ENCODE measurements at places on chromosomes 6 and 20. TPM values are rescaled to one million over a fixed set of nuclear protein-coding genes. Genes with fewer than 3 reads are reported as not detected.

The ECT2L gene
- polyA plus RNA-seq = not detected

DNA sequence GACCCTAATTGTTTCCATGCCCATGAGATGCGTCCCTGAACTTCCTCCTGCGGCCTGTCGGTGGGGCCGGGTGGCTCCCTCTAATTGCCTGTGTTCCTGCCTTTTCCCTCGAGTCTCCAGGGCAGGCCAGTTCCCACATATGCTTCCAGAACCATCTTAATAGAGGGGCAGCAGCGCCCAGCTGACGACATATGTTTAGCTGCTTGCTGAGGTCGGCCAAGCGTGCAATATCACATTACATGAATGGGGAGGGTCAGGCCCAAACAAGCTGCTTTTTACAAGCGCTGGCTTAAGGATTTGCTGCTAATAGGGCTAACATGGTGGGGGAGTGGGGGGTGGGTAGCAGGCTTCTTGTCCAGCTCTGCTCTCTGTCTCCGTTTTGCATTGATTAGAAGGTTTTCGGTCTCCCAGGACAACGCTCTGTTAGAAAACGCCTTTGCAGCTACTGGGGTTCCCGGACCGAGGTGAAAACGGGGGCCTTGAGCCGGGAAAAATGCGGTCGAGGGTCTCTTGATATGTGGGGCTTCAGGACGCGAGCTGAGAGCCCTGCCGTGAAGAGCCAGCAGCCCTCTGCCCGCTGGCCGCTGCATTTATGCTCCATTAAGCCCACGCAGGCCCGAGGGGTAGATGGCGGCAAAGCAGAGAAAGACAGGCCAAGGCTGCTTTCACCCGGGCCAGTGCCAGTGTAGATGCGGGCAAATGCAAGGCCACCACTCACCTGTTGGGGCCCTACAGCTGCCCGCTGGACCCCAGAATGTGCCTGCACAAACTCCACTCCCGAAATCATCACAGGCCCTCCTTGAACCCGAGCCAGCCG lies 308.5 kb downstream of the BMP7 start:
- no peak for DNase-seq
- H3K36me3 ChIP-seq = no peaks in the 10 kb centered on the region
- peaks cover 46% of the 10 kb centered on the region for H3K27me3 ChIP-seq
- no peak overlapping the region for H3K4me3 ChIP-seq
- H3K27ac ChIP-seq = no peak overlapping the region
- no peaks in the 10 kb centered on the region for H3K4me1 ChIP-seq

- H3K27me3 ChIP-seq = no peaks in the 10 kb centered on the region
- peaks cover 46% of the 10 kb centered on the region for H3K36me3 ChIP-seq
- no peak overlapping the region for H3K27ac ChIP-seq
Measured at GRCh38 chr6:162090734-162091133, 636.8 kb downstream of the PRKN start.

The PAX1 gene
- polyA plus RNA-seq = not detected

DNA sequence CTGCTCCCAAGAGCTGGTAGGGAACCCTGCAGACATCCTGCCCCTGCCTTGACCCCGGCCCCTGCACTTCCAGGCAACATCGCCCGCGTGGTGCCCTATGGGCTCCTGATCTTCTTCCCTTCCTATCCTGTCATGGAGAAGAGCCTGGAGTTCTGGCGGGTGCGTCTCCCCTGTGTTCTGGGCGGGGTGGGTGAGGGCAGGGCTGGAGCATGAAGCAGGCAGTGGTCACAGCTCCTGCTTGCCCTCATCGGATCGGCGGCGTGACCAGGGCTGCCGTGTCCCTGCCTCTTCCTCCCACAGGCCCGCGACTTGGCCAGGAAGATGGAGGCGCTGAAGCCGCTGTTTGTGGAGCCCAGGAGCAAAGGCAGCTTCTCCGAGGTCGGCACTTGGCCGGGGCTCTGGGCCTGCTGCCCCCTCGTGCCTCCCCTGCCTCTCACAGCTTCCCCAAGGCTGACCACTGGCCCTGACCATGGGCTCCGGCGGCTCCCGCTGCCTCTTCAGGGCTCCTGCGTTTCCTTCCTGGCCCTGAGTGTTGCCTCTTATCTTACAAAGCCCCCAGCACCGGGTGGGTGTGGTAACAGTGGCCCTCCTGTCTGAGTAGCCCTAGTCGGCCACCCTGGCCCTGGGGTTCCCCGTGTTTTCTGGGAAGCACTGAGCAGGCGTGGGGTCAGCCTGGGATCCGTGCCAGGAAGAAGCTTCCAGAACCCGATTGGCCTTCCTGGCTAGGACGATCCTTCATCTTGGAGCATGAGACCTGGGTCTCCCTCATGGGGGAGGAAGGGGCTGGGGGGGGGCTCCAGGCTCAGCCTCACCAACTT lies 8.0 kb upstream of the TNFRSF6B start:
- no peaks in the 10 kb centered on the region for H3K36me3 ChIP-seq
- H3K27ac ChIP-seq = no peak overlapping the region
- DNase-seq = no peak
- no peak overlapping the region for H3K4me3 ChIP-seq
- H3K4me1 ChIP-seq = no peaks in the 10 kb centered on the region
- H3K27me3 ChIP-seq = no peaks in the 10 kb centered on the region

DNA sequence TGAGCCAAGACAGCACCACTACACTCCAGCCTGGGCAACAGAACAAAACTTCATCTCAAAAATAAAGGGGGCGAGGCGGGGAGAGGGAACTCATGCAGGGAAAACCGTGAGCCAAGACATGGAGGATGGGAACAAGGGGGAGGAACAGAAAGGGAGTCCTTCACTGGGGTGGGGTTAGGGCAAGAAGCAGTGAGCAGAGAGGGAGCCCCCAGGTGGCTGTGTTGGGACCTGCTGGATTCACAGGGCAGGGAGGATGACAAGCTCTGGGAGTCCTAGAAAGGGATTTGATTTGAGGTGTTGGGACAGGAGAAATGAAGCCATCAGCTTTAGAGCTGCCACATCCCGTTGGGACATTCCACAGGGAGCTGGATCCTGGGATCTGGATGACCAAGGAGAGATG lies 90.6 kb upstream of the TOP1 start:
- no peaks in the 10 kb centered on the region for H3K36me3 ChIP-seq
- H3K27ac ChIP-seq = peak overlapping the region; percentile 60
- no peaks in the 10 kb centered on the region for H3K4me1 ChIP-seq
- no peak for DNase-seq
- H3K27me3 ChIP-seq = peaks cover 1% of the 10 kb centered on the region

DNA sequence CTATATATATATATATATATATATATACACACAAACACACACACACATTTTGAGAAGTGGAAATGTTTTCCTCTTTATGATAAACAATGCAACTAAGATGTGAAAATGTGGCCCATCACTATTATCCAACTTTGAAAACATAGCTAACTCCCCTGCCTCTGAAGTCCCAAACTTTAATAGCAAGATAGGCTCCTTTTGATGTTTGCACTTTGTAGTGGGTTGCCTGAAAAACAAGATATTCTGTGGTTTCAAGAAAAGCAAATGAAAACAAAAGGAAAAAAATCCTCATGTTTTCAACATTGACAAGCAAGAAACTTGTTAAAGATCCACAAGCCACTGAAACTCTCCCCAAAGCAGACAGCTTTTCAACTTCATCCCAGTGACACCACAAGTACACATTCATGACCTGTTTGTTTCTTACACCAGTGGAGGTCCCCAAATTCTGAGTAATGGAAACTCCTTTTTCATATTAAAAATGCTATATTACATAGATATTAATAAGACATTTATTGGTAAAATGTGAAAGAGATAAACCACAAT lies 90.0 kb downstream of the IPCEF1 start:
- no peaks in the 10 kb centered on the region for H3K27me3 ChIP-seq
- H3K27ac ChIP-seq = peak overlapping the region; percentile 82
- peaks cover 38% of the 10 kb centered on the region for H3K4me1 ChIP-seq
- no peak overlapping the region for H3K4me3 ChIP-seq
- DNase-seq = no peak

The CALHM5 gene
- not detected for polyA plus RNA-seq

GRCh38 chr20:48919882-48920526 lies 1.5 kb upstream of the ARFGEF2 start:
- no peaks in the 10 kb centered on the region for H3K36me3 ChIP-seq
- no peak for DNase-seq
- peaks cover 28% of the 10 kb centered on the region for H3K4me1 ChIP-seq
- peak overlapping the region; percentile 99 for H3K27ac ChIP-seq

The HSD17B8 gene
- polyA plus RNA-seq = 75.0 TPM

The LAMA4 gene
- not detected for polyA plus RNA-seq

GRCh38 chr6:13375360-13375878 lies 47.1 kb upstream of the TBC1D7 start:
- H3K4me1 ChIP-seq = no peaks in the 10 kb centered on the region
- H3K4me3 ChIP-seq = no peak overlapping the region
- no peak overlapping the region for H3K27ac ChIP-seq
- no peak for DNase-seq
- H3K36me3 ChIP-seq = no peaks in the 10 kb centered on the region
- no peaks in the 10 kb centered on the region for H3K27me3 ChIP-seq

The SCRT2 gene
- polyA plus RNA-seq = not detected

The BCL2L1 gene
- 8.2 TPM for polyA plus RNA-seq

GRCh38 chr6:31203345-31203979 lies 33.0 kb upstream of the POU5F1 start:
- DNase-seq = peak; percentile 41
- peaks cover 67% of the 10 kb centered on the region for H3K4me1 ChIP-seq
- H3K36me3 ChIP-seq = no peaks in the 10 kb centered on the region
- peak overlapping the region; percentile 88 for H3K27ac ChIP-seq
- H3K27me3 ChIP-seq = peaks cover 1% of the 10 kb centered on the region

- no peak for DNase-seq
- H3K4me3 ChIP-seq = no peak overlapping the region
- no peak overlapping the region for H3K27ac ChIP-seq
- H3K27me3 ChIP-seq = no peaks in the 10 kb centered on the region
- H3K4me1 ChIP-seq = peaks cover 29% of the 10 kb centered on the region
Measured at GRCh38 chr6:26465776-26466175, 8.0 kb downstream of the BTN2A1 start.

- no peaks in the 10 kb centered on the region for H3K4me1 ChIP-seq
- H3K27me3 ChIP-seq = no peaks in the 10 kb centered on the region
- no peaks in the 10 kb centered on the region for H3K36me3 ChIP-seq
- H3K27ac ChIP-seq = no peak overlapping the region
- no peak overlapping the region for H3K4me3 ChIP-seq
Measured at GRCh38 chr6:11947063-11947462, 65.0 kb upstream of the HIVEP1 start.

GRCh38 chr6:46491201-46491627 lies at the start of gene RCAN2:
Gene RCAN2, minus strand, starts transcription at chr6:46491449.
- peaks cover 90% of the 10 kb centered on the region for H3K27me3 ChIP-seq
- peak within 1 kb of the TSS; percentile 64 for H3K4me3 ChIP-seq
- H3K27ac ChIP-seq = no peak within 1 kb of the TSS

DNA sequence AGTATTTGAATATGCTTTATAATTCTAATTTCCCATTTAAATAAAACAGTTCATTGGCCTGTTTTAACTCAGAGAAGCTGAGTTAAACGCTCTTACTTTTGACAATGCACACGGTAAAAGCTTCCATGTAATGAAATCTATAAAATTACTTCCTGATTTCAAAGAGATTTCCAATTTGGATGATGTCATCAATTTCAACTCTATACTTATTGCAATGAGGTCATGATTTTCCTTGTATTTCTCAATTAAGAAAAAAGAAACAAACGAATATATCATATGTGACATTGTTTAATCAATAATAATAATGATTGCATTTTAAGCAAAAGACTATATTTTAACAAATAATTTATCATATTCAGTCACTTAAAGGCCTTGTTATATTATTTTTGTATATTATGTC lies 926.1 kb upstream of the MANEA start:
- no peak overlapping the region for H3K4me3 ChIP-seq
- no peaks in the 10 kb centered on the region for H3K27me3 ChIP-seq
- H3K36me3 ChIP-seq = no peaks in the 10 kb centered on the region
- DNase-seq = no peak
- no peak overlapping the region for H3K27ac ChIP-seq

The DEFB124 gene
- not detected for polyA plus RNA-seq

The PLG gene
- not detected for polyA plus RNA-seq

GRCh38 chr20:19078448-19079373 lies 133.7 kb upstream of the SLC24A3 start:
- H3K27me3 ChIP-seq = no peaks in the 10 kb centered on the region
- DNase-seq = no peak
- peaks cover 25% of the 10 kb centered on the region for H3K4me1 ChIP-seq
- no peak overlapping the region for H3K27ac ChIP-seq

The BTNL2 gene
- not detected for polyA plus RNA-seq

The CD24 gene
- 0.70 TPM for polyA plus RNA-seq

- DNase-seq = no peak
- no peaks in the 10 kb centered on the region for H3K4me1 ChIP-seq
- H3K27me3 ChIP-seq = no peaks in the 10 kb centered on the region
- no peak overlapping the region for H3K4me3 ChIP-seq
- peaks cover under 1% of the 10 kb centered on the region for H3K36me3 ChIP-seq
Measured at GRCh38 chr6:144928847-144929246, 643.7 kb downstream of the UTRN start.

All from naive thymus-derived CD8-positive, alpha-beta T cell (primary cell).